ENCODE measurements at places on chromosomes 5 and 9.

GRCh38 chr5:34525761-34526160, 130.4 kb upstream of the RAI14 start:
- no peak for DNase-seq

DNA sequence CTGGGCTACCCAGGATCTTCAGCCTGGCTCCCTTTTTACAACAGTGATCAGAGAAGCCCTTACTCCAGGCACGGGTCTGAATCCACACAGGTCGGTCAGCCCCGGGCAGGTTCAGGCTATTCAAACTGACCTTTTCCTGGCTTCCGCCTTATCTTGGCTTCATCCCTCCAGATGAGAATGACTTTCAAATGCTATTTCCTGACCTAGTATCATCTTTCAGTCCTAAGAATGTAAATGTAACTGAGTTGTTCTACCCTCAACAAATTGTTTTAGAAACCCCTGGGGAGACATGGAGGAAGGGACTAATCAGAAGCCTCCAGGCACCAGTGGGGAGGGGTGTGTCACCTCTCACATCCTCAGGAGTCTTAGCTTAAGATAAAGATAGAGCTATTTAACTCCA, 213.2 kb downstream of the EPB41L4A start:
- no peak for DNase-seq

DNA sequence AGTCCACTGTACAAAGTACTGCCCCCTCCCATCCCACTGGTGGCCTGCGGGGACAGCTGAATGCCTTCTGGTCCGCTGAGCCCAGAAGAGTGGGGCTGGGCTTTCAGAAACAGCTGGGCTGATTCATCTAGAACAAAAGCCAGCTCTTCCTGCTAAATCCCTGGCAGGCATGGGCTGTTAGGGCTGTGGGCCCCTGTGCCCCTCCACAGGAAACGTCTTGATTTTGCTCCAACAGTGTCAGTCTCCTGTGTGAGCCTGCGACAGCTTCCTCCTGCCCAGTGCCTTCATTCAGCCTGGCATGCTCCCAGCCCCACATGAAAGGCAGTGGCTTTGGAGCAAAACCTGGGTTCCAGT, 6.9 kb upstream of the GSN start:
- DNase-seq, result no peak

DNA sequence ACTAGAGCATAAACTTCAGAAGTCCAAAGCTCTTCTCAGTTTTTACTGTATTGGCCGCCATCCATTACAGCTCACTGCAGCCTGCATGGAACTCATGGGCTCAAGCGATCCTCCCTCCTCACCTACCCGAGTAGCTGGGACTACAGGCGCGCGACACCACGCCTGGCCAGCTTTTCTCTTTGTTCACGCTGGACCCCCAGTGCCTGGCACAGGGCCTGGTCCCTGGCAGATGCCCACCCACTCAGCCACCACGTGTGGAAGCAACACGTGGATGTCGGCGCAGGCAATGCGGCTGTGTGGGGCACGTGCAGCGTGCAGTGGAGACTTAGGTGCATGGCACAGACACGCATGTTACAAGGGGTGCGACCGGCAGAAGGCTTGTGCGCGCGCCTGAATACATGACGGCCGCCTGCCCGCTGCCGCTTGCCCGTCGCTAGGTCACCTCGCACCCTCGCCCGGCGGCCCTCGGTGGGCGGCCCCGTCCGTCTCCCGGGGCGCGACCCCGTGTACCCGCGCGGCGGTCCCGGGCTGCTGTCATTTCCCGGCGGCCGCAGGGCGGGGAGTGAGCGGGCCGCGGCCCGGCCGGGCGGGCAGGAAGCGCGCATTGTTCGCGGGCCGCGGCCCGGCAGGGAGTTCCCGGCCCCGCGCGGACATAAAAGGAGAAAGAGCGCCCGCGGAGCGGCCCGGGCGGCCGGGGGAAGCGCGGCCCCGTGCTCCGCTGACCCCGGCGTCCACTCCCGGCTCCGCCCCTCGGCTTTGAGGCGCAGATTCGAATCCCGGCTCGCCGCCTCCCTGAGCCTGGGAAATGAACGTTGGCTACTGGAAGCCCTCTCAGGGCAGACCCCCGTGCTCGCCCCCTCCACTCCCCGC, 24.1 kb upstream of the PTGS1 start:
- DNase-seq, result no peak

DNA sequence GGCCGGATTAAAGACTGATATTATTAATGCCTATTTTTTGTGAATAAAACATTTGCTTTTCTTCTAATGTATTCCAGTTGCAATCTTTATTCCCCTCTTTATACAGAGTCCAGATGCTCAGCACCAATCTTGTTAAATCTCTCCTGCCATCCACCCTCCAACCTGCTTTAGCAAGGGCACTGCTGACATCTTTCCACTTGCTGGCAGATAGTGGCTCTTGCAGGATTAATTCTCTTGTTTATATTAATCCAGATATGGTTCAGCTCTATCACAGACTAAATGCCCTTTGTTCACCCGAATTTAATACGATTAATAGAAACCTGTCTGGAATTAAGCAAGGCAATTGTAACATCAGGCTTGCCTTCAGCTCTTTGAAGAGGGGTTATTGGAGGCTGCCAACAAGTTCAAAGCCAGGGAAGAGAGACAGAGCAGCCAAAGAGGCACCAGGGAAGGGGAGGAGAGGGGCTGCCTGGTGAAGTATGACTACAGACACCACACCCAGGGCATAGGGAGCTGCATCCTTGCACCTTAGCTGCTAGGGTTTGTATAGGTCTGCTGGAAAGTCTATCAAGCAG, 236.2 kb downstream of the SAXO1 start:
- no peak for DNase-seq

- DNase-seq, result no peak
Measured at GRCh38 chr9:127013597-127013996, 99.0 kb downstream of the RALGPS1 start.

DNA sequence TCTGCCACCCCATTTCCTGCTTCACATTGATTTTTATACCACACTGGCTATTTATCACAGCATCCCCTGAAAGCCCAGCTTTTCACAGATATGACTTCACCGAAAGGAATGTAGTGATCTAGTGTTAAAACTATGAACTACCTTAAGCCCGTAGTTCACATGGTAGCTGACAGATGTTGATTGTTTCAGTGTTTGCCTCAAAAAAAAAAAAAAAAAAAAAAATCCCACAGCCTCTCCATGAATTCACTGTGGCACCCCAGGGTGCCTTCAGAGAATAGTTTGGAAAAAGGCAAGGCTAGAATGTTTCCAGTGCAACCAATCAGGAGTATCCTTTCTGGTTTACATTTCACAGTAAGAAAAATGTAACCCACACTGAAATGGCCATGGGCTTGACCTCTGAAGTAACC, 37.1 kb downstream of the GLIS3 start:
- DNase-seq, result no peak

DNA sequence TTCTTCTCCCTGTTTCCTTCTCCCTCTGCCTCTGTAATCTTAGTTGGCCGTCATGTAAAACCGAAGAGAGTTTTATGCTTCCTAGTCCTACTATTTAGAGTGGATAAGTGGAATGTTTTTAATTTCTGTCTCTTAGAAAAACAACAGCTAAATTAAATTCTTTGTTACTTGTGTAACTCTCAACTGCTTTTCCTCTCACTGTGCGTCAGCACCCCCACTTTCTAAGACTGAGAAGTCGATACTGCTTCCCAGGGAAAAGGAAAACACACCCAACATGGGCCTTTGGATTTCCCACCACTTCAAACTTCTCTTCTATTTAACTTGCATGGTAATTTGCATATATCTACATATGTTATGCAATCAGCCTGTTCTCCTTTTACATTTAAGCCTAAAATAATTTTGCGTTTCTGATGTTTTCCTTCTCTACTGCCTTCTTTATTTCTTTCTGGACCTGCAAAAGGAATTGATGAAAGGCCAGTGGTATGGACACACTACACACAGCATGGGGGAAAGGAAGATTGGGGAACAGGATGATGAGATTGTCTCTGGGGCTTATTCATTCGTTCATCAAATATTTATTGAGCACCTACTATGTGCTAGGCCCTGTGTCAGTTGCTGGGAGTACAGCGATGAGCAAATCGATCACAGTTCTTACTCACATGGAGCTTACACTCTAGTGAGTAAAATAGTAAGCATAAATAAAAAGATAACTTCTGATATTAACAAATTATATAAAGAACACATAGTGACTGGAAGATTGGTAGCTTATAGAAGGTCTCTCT, 52.5 kb upstream of the CTNNA1 start:
- DNase-seq, result no peak

- no peak for DNase-seq
Measured at GRCh38 chr5:146357126-146357525, 18.5 kb downstream of the POU4F3 start.

DNA sequence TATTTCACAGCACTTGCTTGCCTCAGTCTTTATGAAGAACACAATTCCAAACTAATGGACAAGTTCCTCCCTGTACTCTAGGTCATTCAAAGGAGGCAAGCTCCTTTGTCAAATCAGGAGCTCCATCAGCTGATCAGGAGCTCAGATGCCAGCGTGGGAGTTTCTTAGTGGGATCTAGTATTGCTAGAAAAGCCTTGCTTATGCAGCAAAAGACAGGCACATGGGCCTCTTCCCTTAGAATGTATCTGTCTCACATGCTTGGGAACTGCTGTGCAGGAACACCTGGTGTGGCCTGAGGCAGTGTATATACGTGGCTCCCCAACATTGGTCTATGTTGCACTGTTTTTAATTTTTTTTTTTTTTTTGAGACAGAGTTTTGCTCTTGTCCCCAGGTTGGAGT, 21.4 kb upstream of the HAVCR1 start:
- no peak for DNase-seq
